ENCODE measurements at places on chromosomes 13 and 19.
A peak's percentile ranks its signal among the peaks of the same experiment; 100 is the strongest.

- DNase-seq: no peak
These were observed 118.9 kb downstream of the SIPA1L3 start for GRCh38 chr19:38025909-38026307.

DNA sequence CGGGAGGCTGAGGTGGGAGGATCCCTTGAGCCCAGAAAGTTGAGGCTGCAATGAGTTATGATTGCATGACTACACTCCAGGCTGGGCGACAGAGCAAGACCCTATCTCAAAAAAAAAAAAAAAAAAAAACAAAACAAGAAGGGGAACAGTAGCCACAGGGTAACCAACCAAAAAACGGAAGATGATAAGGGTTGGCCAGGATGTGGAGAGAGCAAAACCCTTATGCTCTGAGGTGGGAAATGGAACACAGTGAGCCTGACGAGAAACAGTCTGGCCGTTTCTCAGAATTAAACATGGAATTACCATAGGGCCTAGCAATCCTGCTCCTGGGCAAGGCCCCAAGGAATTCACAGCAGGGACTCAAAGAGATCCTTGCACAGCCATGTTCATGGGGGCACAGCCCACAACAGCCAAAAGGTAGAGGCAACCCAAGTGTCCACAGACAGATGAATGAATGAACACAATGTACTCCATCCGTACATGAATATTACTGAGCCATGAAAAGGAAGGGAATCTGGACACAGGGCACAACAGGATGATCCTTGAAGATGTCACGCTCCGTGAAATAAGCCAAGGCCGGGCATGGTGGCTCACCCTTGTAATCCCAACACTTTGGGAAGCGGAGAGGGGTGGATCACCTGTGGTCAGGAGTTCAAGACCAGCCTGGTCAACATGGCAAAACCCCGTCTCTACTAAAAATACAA, 11.3 kb downstream of the NMRK2 start:
- DNase-seq: no peak

DNA sequence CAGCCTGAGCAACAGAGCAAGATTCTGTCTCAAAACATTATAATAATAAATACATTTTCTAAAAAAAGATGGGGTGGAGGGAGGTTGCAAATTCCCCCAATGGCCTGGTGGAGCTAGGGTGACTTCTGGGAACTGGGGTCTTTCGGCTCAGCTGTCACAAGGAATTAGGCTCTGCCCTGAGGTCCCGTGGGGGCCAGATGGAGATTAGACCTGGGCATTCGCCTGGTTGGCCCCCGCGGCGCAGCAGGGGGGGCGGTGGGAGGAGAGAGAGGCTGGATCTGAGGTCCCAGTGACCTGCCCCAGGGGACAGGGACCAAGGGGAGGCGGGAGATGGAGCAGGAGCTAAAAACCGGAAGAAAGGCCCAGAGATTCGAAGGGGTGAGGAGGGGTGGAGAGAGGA, 14.8 kb downstream of the FUT6 start:
- no peak for DNase-seq

DNA sequence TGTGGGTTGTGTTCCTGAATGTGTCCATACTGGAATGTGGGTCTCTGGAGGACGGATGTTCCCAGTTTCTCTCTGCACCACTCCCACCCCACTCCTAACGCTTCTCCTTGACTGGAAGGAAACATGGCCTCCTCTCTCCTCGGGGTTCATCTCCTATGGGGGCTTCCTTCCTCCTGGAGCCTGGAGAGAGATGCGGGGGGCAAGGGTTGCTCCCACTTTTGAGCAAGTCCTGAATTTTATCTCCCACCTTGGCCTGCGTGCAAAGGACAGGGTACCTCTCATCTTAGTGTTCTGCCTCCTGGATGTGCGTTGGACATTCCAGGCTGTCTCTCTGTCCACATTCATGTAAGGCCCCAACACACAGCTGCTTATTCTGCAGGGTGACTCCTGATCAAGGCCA, 52.5 kb upstream of the UQCRFS1 start:
- DNase-seq: no peak

GRCh38 chr13:77696006-77696878, 1.2 kb upstream of the SLAIN1 start:
- no peak for DNase-seq

- DNase-seq: peak; percentile 34
These were observed 15.4 kb downstream of the SHANK1 start for GRCh38 chr19:50703915-50704796.

DNA sequence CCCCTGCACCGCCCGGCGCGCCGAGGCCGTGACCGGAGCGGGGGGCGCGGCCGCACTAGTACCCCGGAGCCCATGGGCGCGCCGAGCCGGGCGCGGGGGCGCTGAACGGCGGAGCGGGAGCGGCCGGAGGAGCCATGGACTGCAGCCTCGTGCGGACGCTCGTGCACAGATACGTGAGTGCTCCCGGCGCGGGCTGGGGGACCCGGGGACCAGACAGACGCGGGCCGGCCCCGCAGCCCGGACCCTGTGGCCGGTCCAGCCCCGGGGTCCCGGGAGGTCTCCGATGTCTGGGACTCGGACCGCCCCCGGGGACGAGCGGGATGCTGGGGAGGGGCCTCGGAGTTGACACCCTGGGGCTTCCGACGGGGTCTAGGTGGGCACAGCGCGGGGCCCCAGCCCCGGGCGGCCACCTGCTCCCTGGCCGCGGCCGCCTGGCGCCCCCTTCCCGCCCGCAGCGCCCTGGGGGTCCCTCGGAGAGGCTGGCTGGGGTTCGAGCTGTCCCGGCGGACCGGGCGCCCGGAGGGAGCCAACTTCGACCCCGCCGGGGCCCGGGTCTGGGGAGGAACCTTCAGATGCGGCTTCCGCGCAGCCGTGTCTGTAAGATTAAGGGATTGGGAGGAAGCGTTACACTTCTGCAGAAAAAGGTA, 568 bp downstream of the ATP11A start:
- DNase-seq: peak; percentile 31

DNA sequence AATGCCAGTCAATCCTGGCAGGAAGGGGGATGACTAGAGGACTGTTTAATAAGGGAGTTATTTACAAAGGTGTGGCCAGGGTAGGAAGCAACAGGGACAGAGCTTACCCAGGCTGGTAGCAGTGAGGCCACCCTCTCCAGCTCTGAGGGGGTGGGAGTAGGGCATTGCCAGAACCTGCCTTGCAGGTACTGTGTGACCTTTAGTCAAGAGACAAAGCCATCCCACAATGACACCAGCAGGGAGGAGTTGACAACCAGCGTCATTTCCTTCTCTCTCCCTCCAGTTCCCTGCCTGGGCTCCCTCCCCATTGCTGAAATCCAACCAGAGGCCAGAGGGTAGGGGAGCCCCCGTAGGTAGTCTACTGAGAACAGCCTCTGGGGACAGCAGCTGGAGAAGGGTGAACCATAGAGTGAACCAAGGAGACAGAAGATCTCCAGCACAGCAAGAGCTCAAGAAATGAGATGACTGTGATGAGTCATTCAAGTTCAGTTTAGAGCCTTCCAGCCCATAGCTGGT, 33.3 kb upstream of the SPATA13 start:
- no peak for DNase-seq

DNA sequence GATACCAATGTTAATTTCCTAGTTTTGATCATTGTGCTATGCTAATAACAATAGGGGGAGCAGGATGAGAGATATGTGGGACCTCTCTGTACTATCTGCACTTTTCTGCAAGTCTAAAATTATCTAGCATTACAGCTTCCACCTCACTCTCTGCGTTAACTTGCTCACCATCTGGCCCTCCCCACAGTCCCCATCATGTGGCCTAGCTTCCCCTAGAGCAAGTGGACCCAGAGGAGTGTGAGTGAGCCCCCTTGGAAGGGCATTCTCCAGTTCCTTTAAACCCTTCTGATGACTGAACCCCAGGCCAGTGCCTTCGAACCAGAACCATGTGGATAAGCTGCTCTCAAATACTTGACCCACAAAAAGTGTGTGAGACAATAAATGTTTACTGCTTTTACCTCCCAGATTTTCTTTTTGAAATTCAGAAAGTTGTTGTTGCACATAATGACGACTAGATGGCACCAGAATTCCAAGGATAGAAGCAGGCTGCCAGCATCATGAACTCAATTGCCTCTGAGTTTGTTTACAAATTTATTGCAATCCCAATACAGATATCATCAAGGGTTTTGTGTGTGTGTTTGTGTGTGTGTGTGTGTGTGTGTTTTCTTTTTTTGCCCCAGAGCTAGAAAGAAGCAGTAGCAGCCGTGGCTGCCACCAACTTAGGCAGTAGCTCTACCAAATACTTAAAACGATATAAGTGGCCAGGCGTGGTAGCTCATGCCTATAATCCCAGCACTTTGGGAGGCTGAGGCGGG, 49.0 kb upstream of the ZNF780A start:
- peak; percentile 33 for DNase-seq

DNA sequence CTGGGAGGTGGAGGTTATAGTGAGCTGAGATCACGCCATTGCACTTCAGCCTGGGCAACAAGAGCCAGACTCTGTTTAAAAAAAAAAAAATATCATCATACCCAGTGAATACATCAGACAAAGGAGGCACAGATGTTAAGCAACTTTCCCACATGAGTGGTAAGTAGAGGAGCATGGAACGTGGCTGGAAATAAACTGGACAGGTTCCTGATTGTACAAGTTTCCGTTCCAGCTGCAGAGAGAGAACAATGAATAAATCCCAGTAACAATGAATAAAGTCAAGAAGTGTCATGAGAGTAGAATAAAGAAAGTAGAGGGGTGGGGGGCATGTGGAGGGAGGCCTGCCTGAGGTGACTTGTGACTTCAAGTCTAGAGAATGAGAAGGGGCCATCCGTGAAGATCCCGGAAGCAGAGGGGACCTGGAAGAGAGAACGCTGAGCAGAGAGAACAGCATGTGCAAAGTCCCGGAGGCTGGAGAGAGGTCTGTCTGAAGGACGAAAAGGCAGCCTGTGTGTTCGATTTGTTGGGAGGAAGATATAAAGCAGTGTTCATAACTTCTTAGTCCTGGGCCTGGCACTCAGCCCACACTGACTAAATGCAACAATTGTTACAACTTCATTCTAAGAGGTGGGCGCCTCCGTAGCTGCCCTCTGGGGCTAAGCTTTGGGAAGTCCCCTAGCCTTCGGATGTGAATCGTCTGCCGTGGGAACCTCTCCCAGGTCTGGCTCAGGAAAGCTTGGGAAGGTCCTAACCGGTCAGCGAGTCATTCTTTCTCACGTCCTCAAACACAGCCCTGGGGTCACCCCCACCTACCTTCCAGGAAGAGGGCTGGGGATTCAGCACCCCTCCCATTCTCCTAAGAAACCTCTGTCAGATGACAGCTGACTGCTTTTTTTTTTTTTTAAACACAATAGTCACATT, 15.3 kb upstream of the ARHGEF18 start:
- no peak for DNase-seq

DNA sequence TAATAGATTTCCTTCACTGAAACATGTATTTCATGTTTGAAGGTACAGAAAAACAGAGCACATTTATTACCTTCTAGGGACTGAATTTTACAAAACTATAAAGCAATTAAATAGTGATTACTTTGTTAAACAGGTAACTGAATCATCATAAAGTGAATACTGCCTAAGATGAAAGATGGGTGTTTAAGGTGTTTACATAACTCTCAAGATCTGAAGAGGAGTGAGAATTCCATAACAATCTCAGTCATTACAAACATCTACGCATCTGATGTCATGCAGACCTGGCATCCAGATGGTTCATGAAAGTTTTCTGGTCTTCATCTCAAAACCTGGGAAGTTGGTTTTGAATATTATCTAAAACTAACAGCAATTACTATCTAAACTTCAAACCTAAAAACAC, 80.4 kb downstream of the MIPEP start:
- DNase-seq: no peak

DNA sequence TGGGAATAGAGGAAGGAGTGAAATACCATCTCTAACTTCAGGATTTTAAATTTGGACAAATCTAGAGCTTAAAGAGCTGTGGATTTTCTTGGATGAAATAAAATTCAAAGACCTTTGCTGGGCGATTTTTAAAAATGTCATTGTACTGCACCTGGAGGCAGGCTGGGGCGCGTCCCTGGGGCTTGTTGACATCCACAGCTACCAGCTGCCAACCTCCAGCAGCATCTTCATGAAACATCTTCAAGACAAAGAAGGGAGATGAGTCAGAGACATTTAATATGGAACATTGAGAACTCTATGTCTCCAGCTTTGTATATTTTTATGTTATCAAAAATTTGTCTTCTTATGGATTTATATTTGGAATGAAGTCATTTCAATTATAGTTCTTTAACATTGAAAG, 132.5 kb downstream of the NALCN start:
- no peak for DNase-seq
